Activated CD4-positive, alpha-beta memory T cell treated with anti-CD3 and anti-CD28 coated beads for 36 hours (primary cell): ENCODE measurements at places on chromosomes 7 and 10.
A peak's percentile ranks its signal among the peaks of the same experiment; 100 is the strongest.

DNA sequence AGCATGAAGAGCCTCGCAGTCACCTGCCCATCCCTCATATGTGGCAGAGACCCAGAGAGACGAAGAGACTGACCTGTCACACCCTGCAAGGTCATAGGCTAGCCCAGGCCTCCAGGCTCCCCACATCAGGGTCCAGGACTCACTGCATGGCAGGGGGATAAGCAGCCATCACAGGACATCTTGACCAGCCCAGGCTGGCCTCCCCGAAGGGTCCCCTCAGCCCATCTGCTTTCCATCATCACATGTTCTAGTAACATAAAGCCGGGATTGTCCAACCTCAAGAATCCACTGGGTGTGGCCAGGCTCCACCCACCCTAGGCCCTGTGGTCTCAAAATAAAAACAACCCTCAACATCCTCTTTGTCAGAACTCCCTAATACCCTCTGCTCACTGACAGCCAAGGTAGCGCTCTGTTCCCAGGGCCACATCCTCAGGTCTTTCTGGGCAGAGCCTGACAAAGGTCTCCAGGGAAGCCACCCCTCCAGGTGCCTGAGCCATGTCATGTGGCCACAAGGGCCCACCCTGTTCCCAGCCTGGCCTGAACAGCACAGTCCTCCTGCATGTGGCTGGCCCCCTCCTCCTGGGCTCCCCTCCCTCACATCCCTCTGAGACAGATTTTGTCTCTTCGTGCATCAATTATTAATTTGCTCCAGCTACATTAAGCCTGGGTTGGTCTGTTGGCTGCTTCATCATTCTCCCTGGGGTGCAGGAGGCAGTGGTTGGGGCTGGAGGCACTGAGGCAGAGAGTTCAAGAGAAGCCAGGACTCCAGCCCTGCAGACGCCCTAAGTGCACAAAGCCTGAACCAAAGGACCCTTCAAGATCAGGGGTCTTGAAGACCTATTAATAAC, 131.8 kb upstream of the UNC5B start:
- DNase-seq, result peak; percentile 4

DNA sequence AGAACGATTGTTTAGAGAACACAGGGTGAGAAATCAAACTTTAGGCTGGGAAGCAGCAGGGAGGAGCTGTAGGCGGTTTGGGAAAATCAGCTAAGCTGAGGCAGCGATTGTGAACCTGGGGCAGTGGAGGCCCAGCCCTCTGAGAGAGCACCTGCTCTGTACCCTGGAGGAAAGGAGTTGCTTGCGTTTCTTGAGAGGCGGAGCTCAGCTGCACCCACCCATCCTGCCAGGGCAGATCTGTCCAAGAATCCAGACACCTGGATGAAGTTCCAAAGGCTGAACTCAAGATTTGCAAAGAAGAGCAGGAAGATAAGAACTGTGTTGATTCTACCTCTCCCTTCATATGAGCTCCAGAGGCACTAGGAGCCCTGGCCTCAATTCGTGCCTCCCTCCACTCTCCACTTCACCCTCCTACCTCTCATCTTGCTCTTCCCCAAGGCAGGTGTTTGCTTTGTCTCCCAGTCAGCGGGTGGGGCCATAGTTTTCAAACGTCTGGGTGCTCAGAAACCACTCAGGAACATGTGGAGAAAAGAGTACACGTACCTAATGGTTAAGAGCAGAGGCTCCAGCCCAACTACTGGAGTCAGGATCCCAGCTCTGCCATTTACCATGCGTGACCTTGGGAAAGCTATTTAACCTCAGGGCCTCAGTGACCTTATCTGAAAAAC, 21.5 kb upstream of the TMEM213 start:
- no peak for DNase-seq

DNA sequence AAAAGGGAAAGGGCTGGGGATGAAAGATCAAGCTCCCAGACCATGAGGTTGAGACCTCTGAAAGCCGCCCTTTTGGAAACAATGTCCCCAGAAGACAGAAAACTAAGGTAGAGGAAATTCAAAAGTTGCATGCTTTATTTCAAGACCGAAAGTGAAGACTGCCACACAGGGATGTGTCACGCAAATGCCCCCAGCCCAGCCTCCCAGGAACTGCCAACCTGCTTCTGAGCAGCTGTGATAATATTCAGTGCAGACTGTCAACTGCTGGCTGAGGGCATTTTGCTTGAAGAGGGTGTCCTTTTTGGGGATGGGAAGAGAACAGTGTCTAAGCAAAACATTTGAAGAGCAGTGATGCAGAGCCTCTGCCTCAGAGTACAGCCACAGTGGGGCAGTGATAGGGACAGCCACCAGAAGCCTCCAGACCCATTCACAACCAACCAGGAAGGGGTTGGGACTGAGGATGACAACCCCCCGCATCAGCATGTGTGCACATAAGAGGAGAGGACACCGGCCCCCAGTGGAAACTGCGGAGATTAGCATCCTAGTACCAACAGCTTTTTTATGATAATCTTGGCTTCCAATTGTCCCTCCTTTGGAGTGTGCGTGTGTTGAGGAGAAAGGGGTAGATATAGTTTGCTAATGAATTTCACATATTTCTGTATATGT, 34.7 kb upstream of the NFE2L3 start:
- DNase-seq, result peak; percentile 45

- no peak for DNase-seq
These were observed 171.7 kb downstream of the LSM5 start for GRCh38 chr7:32318300-32319011.

- DNase-seq, result no peak
These were observed 58.9 kb upstream of the LBX1 start for GRCh38 chr10:101287997-101288635.

- no peak for DNase-seq
These were observed 240.2 kb downstream of the PTEN start for GRCh38 chr10:88103576-88103975.

GRCh38 chr7:139452958-139453672, 30.4 kb downstream of the KLRG2 start:
- no peak for DNase-seq

- no peak for DNase-seq
These were observed 37.0 kb upstream of the ATRNL1 start for GRCh38 chr10:115056186-115056585.

GRCh38 chr10:117502421-117503243, 39.9 kb upstream of the EMX2 start:
- DNase-seq, result no peak

GRCh38 chr10:119677904-119678755, 26.9 kb downstream of the BAG3 start:
- DNase-seq, result no peak
